ENCODE measurements at places on chromosomes 2 and 18. TPM values are rescaled to one million over a fixed set of nuclear protein-coding genes. Genes with fewer than 3 reads are reported as not detected.

CCDC68 gene
- 5.9 TPM for total RNA-seq

VWA3B gene
- total RNA-seq: not detected

SOX11 gene
- total RNA-seq: not detected

NLRC4 gene
- not detected for total RNA-seq

PLCL1 gene
- 3.8 TPM for total RNA-seq
